ENCODE measurements at places on chromosomes 3 and 15. TPM values are rescaled to one million over a fixed set of nuclear protein-coding genes. Genes with fewer than 3 reads are reported as not detected.

GRCh38 chr15:34941185-34941698 is 28.3 kb downstream of the AQR start:
- DNase-seq, result no peak

DNA sequence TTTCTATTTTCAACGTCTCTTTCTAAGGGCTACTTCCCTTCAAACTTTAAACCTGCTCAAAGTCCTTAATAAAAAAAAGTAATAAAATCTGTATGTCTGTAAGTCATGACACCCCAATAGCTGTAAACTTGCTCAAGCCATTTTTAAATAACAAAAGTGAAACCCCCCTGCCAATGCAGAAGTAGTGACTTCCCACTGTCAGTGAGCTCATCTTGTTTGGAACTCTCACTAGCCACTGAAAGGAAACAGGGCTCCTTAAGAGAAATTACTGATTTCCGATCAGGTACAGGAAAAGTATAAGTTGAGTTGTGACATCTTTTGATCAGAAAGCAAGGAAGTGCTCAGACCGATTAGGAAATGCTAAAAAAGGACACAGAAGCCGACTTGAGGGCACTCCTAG is 27.6 kb upstream of the GPR171 start:
- DNase-seq, result no peak

GRCh38 chr3:37099469-37099868 is 74.9 kb downstream of the LRRFIP2 start:
- no peak for DNase-seq

Gene GOLGA6L10
- 7.5 TPM for polyA plus RNA-seq

Gene ARRDC4
- polyA plus RNA-seq, result 15.8 TPM

Gene B2M
- 1,405 TPM for polyA plus RNA-seq
